Cardiac muscle cell (in vitro differentiated cells and primary cell): ENCODE measurements at places on chromosomes 3 and 15.

DNA sequence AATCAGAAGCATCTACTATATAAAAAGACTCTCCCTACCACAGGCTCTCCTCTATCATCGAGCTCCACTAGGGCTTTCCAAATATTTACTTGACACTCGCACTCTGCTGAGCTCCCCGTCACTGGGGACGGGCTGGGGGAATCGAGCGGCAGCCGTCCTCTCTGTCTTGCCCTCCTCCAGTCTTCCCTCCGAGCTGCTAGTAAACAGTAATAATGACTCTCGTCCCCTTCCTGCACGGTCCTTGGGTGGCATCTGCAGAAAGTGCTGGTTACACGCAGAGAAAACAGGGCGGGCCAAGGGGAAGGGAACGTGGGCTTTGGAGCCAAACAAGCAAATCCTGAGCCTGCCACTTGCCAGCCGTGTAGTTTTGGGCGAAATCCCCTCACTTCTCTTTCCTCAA, 96.6 kb downstream of the LRIG1 start:
- peaks cover 3% of the 10 kb centered on the region for H3K36me3 ChIP-seq
- H3K4me1 ChIP-seq: no peaks in the 10 kb centered on the region
- H3K27me3 ChIP-seq: no peaks in the 10 kb centered on the region

DNA sequence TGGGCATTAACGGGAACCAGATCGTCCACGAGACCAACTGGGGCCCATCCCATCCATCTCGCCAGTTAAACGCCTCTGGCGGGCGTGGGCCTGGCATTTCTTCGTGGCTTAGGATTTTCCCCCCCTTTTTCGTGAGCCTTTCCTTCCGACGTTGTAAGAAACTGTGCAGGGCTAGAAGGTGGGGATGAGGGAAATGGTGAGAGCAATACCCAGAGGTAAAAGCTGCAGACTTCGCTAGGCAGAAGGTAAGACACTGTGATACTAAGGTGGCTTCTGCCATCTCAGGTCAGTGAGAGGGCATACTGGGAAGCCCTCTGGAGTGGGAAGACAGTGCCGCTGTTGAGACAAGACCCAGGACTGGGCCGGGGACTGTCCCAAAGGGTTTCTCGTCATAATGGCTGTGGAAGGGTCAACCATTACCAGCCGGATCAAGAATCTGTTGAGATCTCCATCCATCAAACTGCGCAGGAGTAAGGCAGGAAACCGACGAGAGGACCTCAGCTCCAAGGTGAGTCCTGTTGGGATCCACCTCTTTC, 666 bp downstream of the MAPKBP1 start:
- H3K36me3 ChIP-seq: no peaks in the 10 kb centered on the region
- H3K27ac ChIP-seq: peak overlapping the region; percentile 93
- DNase-seq: no peak
- peak overlapping the region; percentile 59 for H3K4me3 ChIP-seq
- H3K27me3 ChIP-seq: no peaks in the 10 kb centered on the region

DNA sequence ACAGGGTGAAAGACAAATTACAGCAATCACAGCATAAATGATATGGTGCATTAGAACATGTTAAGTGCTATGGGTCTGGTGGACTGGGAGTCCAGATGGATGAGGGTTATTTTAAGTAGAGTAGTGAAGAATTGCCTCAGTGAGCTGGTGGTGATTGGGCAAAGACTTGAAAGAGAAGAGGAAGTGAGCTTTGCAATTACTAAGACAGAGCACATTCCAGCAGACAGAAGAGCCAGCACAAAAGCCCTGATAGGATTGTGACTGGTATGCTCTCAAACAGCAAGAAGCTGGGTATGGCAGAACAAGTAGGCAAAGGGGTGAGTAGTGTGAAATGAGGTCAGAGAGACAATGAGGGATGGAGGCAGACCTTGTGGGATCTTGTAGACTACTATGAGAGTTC, 2.1 kb upstream of the ACKR4 start:
- H3K4me1 ChIP-seq: no peaks in the 10 kb centered on the region
- no peak overlapping the region for H3K27ac ChIP-seq
- no peak for DNase-seq

- H3K36me3 ChIP-seq: no peaks in the 10 kb centered on the region
- H3K4me1 ChIP-seq: no peaks in the 10 kb centered on the region
- H3K27me3 ChIP-seq: no peaks in the 10 kb centered on the region
- no peak overlapping the region for H3K4me3 ChIP-seq
Observed at GRCh38 chr3:159721324-159721723, 267.3 kb upstream of the IL12A start.

GRCh38 chr3:168250415-168250861, 154.7 kb upstream of the GOLIM4 start:
- no peaks in the 10 kb centered on the region for H3K36me3 ChIP-seq
- peaks cover 17% of the 10 kb centered on the region for H3K4me1 ChIP-seq
- H3K27ac ChIP-seq: no peak overlapping the region

- no peak for DNase-seq
- no peaks in the 10 kb centered on the region for H3K4me1 ChIP-seq
- peak overlapping the region; percentile 66 for H3K27ac ChIP-seq
- H3K27me3 ChIP-seq: no peaks in the 10 kb centered on the region
Observed at GRCh38 chr15:72207558-72208085, 10.0 kb upstream of the GRAMD2A start.

GRCh38 chr3:15635121-15635661, 33.6 kb downstream of the BTD start:
- no peak for DNase-seq
- H3K4me1 ChIP-seq: no peaks in the 10 kb centered on the region
- no peak overlapping the region for H3K27ac ChIP-seq
- no peaks in the 10 kb centered on the region for H3K27me3 ChIP-seq
- no peaks in the 10 kb centered on the region for H3K36me3 ChIP-seq

DNA sequence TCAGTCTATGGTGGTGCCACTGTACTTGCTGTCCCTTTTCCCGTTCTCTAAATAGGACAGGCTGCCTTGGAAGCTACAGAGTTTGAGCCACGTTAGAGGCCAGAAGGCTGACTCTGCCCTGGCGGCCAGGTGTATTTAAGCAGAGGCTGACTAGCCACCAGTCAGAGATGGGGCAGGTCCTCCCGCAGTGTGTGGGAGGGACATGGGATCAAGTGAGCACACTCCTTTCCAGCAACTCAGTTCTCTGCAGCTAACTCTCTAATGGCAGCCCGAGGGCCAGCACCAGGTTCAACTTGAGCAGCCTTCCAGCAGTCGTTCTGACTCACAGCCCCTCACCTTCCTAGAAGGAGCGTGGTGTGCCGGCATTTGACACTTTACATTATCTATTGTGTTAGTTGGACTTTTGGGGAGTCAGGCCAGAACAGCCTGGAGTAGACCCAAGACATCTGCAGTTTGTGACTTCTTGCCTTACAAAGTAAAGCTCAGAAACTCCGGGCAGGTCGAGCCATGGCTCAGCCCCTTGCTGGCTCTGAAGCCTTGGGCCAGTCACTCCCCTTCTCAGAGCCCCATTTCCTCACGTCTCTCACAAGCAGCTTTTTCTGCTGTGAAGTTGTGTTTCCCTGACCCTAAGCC, 46.7 kb upstream of the MYZAP start:
- H3K27ac ChIP-seq: peak overlapping the region; percentile 9
- no peak for DNase-seq
- H3K4me1 ChIP-seq: peaks cover 9% of the 10 kb centered on the region
- H3K4me3 ChIP-seq: no peak overlapping the region
- no peaks in the 10 kb centered on the region for H3K27me3 ChIP-seq
- peaks cover 74% of the 10 kb centered on the region for H3K36me3 ChIP-seq

GRCh38 chr3:13718000-13718399, 161.9 kb downstream of the WNT7A start:
- no peak for DNase-seq
- no peak overlapping the region for H3K27ac ChIP-seq
- H3K36me3 ChIP-seq: no peaks in the 10 kb centered on the region
- H3K4me3 ChIP-seq: no peak overlapping the region

DNA sequence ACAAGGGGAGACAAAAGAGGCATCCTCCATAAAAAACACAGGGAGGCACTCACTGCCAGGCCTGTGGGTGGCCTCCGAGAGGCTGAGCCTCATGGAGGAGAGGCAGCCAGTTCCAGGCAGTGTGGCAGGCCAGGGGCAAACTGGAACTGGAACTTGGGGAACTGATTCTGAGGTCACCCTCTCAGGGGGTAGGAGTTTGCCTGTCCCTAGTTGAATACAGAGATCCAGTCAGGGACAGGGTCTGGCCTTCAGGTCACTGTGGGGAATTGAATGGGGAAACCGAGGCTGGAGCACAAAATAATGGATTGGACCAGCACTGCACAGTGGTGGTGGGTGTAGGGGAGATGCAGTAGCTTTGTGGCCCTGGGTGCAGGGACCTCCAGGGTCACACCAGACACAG, 58.7 kb downstream of the TPRA1 start:
- no peak overlapping the region for H3K4me3 ChIP-seq
- DNase-seq: no peak
- no peaks in the 10 kb centered on the region for H3K27me3 ChIP-seq
- H3K4me1 ChIP-seq: no peaks in the 10 kb centered on the region
- H3K27ac ChIP-seq: no peak overlapping the region

DNA sequence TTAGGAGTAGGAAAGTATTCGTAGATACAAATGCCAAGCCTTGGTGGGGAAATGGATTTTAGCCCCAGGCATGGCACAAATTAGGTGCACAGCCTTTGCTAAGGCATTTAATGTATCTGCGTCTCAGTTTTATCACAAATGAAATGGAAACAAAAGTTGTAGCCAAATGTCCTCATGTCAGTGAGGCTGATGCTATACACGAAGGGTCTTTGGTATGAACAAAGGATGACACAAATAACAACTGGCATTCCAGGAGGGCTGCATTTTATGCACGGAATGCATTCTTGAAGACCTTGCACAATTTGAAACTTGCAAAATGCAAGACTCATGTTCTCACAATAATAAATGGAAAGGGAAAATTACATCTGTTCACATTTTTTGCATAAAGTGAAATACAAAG, 181.9 kb downstream of the SV2B start:
- H3K4me1 ChIP-seq: no peaks in the 10 kb centered on the region
- H3K27me3 ChIP-seq: no peaks in the 10 kb centered on the region
- no peak for DNase-seq
- H3K27ac ChIP-seq: no peak overlapping the region
- no peaks in the 10 kb centered on the region for H3K36me3 ChIP-seq
